ENCODE measurements at places on chromosomes 3 and 15.

DNA sequence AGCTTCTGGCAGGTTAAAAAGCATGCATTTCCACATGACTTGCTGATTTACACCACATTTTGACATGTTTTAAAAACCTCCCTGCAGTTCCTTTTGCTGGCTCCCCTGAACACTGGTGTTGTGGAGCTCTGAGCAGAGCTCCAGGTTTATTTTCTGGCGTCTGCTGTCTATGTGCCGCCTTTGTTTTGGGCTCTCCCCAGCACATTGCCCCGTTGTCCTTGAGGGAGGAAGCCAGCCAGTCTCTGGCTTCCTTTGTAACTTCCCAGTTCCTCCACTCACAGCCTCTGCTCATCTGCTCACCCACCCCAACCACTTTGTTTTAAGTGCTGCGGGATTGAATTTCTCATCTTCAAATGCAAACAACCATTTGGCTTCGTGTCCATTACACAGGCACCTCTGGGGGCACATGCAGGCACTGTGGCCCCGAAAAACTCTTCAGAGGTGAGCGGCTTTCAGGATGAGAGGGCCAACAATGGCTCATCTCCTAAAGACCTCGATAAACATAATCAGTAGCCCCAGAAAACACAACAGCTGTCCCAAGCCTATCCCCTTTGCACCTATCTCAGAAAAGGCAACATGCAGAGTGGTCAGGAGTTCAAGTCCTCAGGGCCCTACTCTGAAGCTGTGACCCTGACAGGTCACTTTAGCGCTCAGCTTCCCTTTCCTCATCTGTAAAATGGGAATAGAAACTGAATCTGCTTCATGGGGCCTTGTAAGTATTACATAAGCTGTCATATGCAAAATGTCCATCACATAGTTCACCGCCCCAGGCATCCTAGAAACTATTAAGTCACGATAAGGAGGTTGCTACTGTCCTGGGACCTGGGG lies 1.3 kb upstream of the MEF2A start:
- DNase-seq, result no peak

DNA sequence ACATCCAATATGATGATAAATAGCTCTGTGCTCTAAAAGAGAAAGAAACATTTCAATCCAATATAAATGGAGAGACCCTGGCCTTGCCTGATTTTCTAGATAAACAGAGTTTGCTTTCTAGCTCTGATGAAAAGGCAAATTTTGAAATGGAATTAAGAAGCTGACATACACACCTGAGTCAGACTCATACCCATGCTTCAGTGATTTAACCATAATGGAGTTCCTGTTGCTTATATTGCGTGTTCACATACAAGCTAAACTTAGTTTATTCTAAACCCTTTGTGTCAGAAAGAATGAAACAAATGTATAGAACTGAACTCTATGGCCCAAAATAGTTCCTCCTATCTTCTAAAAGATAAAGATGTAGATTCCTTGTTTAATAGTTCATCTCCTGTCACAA lies 760.8 kb upstream of the ARPP21 start:
- DNase-seq, result no peak

DNA sequence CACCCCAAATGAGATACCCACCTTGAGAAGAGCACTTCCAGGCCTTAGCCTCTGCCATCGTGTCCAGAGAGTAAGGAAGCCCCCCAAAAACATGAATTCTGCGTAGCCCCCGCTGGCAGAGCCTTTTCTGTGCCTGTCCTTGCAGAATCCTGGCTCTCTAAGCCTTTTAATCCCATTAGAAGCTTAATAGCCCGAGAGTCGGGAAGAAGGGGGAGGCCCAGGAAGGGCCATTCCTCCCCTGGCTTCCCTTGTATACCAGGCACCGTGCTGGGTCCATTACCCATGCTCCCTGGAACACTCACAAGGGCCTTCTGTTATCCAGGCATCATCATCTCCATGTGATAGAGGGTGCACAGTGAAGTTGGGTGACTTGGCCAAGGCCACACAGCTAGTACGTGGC lies 7.1 kb downstream of the SPTBN5 start:
- no peak for DNase-seq

GRCh38 chr15:57406062-57406772 lies 29.9 kb downstream of the CGNL1 start:
- DNase-seq, result no peak

- DNase-seq, result no peak
Observed at GRCh38 chr3:2880218-2880756, 229.9 kb downstream of the IL5RA start.

DNA sequence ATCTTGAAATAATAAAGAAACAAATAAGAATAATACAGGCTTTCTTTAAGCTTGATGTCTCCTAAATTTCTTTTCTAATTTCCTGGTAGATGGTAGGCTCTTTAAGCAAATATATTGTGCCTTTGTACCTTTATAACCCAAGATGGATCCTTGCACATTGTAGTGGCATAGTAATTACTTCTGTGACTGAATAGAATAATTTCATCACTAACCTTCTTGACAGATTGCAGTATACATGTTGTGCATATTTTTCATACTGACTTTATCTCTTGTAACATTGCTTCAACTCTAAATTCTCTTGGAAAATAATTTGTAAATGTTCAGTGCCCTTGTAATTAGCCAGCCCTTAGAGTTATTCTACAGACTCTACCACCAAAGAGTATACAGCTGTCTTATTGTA lies 1433.8 kb upstream of the GBE1 start:
- DNase-seq, result no peak

DNA sequence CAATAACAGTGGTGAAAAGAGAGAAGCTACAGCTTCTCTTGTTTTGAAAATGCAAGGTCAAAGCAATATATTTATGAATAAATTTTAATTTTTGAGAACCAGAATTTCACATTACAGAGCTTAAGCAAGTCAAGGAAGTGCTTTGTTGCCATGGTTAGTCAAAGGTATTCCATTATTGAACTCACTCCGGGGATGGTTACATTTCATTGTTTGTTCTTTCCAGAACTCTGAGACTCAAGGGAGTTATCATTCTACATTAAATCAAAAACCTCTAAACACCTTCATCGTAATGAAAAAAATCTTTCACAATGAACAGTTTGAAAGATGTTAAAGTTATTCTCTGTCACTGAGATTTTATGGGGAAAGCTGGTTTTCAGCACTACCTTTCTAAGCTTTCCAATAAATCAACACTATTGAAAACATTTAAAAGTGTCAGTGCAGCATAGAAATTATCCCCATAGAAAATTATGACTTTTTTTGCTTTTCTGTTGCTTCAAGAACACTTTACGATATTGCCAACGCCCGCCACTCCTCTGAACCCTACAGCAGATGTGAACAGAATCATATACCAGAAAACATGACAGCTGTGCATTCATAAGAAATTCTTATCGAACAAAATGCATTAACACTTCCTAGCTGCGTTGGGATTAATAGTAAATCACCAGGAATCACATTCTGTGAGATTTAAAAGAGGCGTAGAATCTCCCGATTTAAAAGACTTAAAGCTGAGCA lies 83.0 kb downstream of the OTOL1 start:
- no peak for DNase-seq

DNA sequence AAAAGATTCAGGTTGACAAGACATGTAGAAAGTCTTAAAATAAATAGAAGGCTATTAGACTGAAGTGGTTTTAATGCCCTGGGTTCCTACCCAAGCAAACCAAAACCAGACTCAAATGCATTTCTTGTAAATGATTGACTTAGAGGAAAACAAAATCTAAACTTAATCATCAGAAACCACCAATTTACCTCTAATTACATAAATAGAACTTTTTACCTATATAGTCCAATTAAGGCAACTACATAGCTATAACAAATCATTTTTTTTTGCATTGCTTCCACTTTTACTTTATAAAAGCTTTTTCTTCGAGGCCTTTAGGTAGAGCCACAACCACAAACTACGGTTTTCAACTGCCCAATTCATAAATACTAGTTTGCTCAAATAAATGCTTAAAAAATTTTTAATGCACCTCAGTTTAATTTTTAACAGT lies 231.3 kb upstream of the ARHGEF26 start:
- no peak for DNase-seq

- no peak for DNase-seq
Observed at GRCh38 chr3:170724599-170725280, 138.9 kb upstream of the SLC7A14 start.

GRCh38 chr3:141738891-141739363 lies 829 bp downstream of the RNF7 start:
- DNase-seq, result no peak

DNA sequence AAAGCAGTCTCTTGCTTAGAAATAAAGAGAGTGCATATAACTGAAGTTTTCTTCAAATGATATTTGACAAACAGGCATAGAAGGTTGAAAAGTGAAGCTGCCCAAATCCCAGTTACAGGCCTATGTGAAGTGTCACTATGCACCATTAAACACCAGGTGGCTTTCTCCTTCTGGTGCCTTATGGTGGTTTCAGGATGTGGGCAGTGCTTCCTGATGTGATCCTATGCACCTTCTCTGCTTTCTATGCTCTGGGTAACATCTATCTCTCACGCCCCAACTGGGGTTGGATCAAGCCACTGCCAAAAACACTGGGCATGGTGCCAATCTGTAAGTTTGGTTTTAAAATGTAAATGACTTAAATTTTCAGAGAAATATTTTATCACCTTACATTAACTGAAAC lies 744.7 kb downstream of the TUSC7 start:
- no peak for DNase-seq

DNA sequence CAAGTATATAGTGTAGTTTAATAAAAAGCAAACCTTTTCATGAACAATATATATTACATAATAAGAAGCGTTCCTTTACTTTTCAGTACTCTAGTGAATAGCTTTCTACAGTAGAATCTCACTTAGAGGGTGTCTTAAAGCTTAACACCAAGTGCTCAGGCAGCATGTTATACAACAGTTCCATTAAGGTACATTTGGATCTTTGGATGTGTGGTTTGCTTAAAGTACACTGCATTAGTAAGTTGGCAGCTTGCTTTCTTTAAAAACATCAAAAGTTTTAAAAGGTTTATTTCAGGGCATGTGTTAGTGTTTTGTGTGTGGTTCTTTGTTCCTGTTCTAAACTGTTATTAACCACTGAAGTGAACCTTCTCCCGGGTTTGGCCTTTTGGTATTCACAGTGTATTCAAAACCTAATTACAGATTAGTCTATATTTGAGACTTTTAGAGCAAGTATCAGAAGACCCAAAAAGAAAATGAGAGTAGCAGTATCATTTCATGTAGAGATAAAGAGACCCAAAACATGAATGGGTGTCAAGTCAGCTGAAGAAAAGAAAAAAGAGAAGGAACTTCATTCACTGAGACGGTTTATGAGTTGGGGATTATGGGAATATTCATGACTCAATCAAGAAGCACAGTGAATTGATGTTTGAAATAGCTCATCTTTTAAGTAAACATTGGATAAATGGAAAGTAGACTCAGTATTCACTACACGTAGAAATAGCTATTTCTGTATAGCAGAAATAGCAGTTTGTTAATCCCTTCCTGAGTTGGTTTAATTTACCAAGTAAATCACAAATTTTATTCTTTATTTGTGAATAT lies 93.9 kb downstream of the OPA1 start:
- no peak for DNase-seq

DNA sequence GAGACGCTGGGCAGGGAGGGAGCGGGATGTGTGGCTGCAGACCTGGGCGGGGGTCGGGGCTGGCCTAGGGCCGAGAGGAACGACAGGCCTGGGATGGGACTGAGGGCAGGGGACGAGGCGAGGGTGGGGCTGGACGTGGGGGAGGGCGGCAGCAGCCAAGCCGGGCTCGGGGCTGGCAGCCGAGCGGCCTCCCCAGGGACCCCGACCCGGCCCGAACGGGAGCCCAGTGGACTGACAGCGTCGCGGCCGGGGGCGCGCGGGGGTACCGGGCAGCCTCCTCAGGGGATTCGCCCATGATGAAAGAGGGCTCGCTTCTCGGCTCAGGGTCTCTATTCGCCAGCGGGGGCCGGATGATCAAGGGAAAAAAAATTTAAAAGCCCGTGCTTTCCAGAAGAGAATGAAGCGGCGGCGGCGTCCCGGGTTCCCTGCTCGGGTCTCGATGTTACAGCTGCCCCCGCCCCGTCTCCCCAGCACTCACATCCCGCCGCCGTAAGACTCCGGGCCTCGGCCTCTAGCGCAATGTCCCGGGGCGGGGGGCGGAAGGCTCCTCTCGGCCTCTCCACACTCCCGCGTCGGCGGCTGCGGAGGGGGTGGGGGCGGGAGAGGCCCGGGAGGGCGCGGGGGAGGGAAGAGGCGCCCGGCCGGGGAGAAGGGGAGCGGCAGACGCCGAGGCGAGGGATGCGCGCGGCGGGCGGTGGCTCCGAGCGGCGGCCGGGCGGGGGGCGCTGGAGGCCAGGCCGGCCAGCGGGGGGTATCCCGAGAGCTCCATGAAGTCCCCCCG lies 4.3 kb downstream of the PTH1R start:
- no peak for DNase-seq

- DNase-seq, result no peak
Observed at GRCh38 chr3:139564294-139564861, 24.8 kb upstream of the RBP1 start.

DNA sequence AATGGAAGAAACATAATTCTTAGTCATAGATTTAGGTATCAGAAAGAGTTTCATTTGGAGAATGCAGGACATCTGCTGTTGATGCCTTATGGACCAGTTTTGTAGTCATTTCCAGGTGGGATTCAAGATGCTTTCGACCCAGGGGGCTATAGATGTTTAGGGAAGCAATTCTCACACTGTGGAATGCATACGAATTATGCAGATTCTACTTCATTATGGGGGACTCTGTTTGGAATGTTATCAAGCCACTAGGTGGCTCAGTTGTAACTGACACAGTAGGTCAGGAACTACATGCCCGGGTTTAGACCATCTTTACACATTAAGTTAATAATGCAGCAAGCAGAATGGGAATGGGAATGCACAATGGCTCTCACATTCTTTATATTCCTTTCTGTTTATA lies 1359.8 kb downstream of the ZPLD1 start:
- DNase-seq, result no peak

DNA sequence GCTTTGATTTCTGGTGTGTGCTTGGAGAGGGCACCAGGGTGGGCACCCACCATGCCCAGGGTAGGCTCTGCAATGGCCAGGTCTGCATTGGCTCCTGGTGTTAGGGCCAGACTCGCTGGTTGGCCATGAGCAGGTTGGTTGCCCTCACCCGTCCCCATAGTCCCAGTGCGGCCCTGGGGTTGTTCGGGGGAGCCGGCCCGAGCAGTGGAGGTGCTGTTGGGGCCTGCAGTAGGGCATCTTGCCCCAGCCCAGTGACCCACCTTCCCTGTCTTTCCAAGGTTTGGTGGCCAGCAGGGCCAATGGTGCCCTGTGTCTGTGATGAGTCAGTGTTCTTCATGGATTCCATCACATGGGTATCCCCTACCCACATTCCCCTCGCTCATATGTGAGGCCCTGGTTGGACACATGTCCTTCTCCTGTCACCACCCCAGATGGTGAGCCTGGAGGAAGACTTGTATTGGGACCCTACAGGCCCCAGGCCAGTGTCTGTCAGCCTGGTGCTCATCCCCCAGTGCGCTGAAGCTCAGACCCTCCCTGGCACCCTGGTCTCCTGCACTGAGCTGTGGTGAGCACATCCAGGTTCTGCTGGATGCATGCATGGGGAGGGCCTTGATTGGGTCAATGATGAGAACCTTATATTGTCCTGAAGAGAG lies 190.1 kb downstream of the UBE3A start:
- no peak for DNase-seq

Measured in stimulated activated CD8-positive, alpha-beta memory T cell treated with anti-CD3 and anti-CD28 coated beads, Interleukin-2, amount 100 ng/mL, for 1 hour (primary cell).